ENCODE measurements at places on chromosomes 1 and 21. TPM values are rescaled to one million over a fixed set of nuclear protein-coding genes. Genes with fewer than 3 reads are reported as not detected.

Gene IFNAR1
- 27.0 TPM for total RNA-seq

Gene RSPO1
- total RNA-seq: 0.51 TPM

Gene BARHL2
- total RNA-seq: not detected

Gene CNR2
- not detected for total RNA-seq

Gene VHLL
- total RNA-seq: not detected

Gene SV2A
- 20.3 TPM for total RNA-seq

Gene SMCP
- total RNA-seq: not detected

Gene IVL
- total RNA-seq: 0.11 TPM

Gene LCE2C
- total RNA-seq: not detected

GRCh38 chr21:43602266-43603232 lies 56.7 kb downstream of the HSF2BP start:
- H3K27ac ChIP-seq: peak overlapping the region; percentile 25
- H3K36me3 ChIP-seq: peaks cover 3% of the 10 kb centered on the region
- peaks cover 33% of the 10 kb centered on the region for H3K4me1 ChIP-seq
- H3K4me3 ChIP-seq: no peak overlapping the region
- H3K27me3 ChIP-seq: no peaks in the 10 kb centered on the region

DNA sequence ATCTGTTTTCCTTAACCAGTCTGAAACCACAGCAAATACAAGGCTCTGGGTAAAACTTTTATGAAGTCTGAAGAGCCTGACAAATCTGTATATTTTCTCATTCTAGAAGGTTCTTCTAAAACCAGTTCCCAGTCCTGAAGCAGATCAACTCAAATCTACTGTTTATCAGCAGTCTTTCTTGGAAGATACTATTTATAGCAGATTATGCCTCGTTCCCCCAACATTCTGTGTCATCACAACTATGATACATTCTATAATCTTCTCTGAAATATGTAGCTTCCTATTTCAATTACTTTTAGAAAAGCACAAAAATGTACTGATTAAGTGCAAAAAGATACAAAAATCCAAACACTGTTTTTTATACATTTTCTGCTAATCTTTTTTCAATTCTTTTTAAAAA lies 67.5 kb downstream of the NIBAN1 start:
- H3K36me3 ChIP-seq: no peaks in the 10 kb centered on the region
- no peak overlapping the region for H3K4me3 ChIP-seq
- no peak for DNase-seq
- H3K4me1 ChIP-seq: peaks cover 4% of the 10 kb centered on the region

GRCh38 chr21:33246963-33247362 lies 17.2 kb downstream of the IFNAR2 start:
- peaks cover 55% of the 10 kb centered on the region for H3K36me3 ChIP-seq
- peaks cover 2% of the 10 kb centered on the region for H3K4me1 ChIP-seq
- H3K27ac ChIP-seq: no peak overlapping the region

DNA sequence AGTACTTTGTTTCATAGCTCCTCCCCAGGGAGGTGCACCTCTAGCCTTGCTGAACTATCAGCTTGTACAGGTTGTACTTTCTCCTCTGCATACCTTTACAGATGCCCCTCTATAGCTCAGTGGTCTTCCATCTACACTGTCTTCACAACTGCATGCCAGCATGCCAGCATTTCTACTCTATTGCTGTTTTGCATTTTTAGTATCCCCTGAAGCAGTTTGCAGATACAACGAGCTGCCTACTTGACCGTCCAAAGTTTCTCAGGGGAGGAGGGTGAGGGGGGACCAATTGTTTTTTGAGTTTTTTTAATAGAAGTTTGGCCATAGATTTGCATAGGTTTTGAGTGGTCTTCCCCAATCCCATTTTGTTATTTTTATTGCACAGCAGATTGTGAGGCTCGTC lies 27.6 kb upstream of the CTH start:
- no peaks in the 10 kb centered on the region for H3K4me1 ChIP-seq
- no peak overlapping the region for H3K27ac ChIP-seq
- H3K36me3 ChIP-seq: no peaks in the 10 kb centered on the region

DNA sequence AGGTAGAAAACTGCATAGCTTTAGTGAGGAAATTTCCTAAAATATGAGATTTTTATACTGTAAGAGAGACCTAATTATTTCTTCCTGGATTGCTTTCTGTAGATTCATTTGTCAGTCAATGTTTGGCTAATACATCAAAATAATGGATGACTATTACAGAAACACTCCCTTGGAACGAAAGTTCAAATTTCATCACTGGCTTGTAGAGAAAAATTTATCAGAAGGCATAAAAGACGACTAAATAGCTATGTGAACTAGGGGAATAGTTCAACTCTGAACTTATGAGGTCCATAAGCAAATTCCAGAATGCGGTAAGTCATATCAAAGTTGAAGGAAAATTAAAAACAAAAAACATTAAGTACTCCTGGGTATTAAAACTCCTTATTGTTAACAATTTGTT lies 36.0 kb downstream of the WNT2B start:
- no peak for DNase-seq
- peaks cover 12% of the 10 kb centered on the region for H3K36me3 ChIP-seq
- peak overlapping the region; percentile 85 for H3K27ac ChIP-seq
- H3K4me1 ChIP-seq: peaks cover 33% of the 10 kb centered on the region

DNA sequence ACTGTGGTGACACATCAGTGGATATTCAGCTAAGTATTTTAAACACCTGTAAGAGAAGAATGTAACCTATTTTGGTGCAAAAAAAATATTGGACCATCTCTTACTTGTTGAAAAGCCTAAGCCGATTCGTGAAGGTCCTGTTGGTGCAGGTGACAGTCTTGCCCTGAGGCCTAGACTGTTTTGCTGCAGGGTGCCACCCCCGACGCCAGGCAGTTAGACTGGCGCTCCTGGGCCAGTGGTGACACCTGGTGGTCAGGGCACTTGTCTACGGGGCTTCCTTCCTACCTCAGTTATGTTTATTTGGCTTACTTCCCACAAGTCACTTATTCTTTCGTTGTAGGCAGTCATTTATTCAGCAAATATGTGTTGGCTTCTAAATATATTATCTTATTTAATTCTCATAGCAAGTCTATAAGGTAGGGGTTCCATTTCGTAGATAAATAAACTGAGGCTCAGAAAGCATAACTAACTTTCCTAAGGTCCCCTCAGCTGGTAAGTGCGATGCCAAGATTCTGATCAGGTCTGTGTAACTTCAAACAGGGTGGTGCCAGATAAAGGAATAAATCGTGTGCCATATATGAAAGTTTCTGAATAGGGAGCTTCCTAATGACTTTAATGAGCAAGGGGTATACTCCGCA lies 1.9 kb downstream of the EEIG2 start:
- DNase-seq: peak; percentile 52
- H3K36me3 ChIP-seq: no peaks in the 10 kb centered on the region
- no peak overlapping the region for H3K27ac ChIP-seq
- H3K4me3 ChIP-seq: peak overlapping the region; percentile 5
- H3K27me3 ChIP-seq: no peaks in the 10 kb centered on the region

GRCh38 chr1:24970926-24971875 lies 41.1 kb upstream of the RUNX3 start:
- peaks cover 5% of the 10 kb centered on the region for H3K36me3 ChIP-seq
- no peak overlapping the region for H3K4me3 ChIP-seq
- no peak for DNase-seq
- peak overlapping the region; percentile 55 for H3K27ac ChIP-seq

DNA sequence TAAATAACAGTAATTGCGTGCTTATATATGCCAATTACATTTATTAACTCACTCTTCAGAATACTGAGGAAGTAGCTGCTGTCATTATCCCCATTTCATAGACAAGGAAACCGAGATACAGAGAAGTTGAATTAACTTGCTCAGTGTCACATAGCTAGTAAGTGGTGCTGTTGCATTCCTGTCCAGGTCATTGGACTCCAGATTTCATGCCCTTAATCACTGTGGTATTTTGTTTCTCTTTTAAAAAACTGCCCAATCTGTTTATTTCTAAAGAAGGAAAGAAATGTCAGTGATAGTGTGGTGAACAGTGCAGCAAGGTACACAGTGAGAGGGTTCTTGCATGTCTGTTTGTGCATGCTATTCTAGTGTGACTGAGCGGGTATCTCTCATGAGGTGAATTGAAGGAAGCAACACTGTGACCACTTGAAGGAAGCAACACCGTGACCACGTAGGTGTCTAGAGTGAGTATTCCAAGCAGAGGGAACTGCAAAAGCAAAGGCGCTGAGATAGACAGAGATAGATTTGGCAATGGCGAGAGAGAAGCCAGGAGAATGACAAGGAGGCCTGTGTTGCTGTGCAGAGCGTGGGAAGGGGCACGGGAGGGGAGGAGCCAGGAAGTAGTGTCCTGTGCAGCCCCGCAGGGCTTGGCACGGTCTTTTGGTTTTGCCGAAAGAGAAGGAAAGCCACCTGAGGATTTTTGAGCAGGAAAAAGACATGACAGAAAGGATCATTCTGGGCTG lies 95.9 kb downstream of the CAMTA1 start:
- H3K4me1 ChIP-seq: no peaks in the 10 kb centered on the region
- no peak for DNase-seq
- H3K27me3 ChIP-seq: no peaks in the 10 kb centered on the region
- H3K4me3 ChIP-seq: no peak overlapping the region

DNA sequence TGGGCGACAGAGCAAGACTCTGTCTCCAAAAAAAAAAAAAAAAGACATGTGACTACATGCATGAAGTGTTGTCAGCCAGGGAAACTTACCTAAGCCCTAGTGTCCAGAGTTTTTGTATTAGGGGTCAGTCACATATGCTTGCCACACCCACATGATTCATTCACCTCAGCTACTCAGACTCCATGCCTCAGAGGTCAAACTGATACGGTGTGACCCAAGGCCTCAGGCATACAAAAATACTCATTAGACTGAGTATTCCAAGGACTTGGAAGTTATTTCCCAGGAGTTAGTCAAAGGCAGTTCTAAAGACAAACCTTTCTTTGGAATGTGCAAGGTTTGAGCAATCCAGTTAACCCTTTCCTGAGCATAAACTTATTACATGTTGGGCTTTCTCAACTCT lies 6.3 kb upstream of the TRIM33 start:
- H3K4me3 ChIP-seq: no peak overlapping the region
- H3K27ac ChIP-seq: no peak overlapping the region
- peaks cover 2% of the 10 kb centered on the region for H3K27me3 ChIP-seq
- peaks cover 8% of the 10 kb centered on the region for H3K4me1 ChIP-seq

GRCh38 chr1:76238094-76238628 lies 163.6 kb downstream of the ST6GALNAC3 start:
- no peak overlapping the region for H3K4me3 ChIP-seq
- H3K27me3 ChIP-seq: no peaks in the 10 kb centered on the region
- no peak for DNase-seq
- peak overlapping the region; percentile 89 for H3K27ac ChIP-seq
- peaks cover 36% of the 10 kb centered on the region for H3K4me1 ChIP-seq

GRCh38 chr1:25647863-25648262 lies 31.3 kb downstream of the MAN1C1 start:
- H3K4me3 ChIP-seq: no peak overlapping the region
- H3K4me1 ChIP-seq: peaks cover 2% of the 10 kb centered on the region
- no peaks in the 10 kb centered on the region for H3K36me3 ChIP-seq
- H3K27ac ChIP-seq: no peak overlapping the region

DNA sequence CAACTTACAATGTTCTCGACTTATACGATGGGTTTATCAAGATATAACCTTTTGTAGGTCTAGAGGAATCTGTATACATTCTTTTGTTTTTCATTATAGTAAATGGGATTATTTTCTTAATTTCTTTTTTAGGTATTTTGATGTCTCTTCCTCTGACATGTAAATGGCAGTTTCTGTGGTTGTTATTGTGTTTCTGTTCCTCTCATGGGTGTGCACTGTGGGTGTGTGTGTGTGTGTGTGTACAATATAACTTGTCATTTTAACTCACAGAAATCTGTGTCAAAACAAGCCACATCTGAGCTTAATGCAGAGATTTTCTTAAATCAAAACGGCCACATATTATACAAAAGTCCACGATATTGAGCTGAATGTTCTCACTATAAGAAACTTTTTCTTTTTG lies 1300.8 kb upstream of the B3GALT2 start:
- H3K27ac ChIP-seq: no peak overlapping the region
- no peak overlapping the region for H3K4me3 ChIP-seq
- H3K27me3 ChIP-seq: no peaks in the 10 kb centered on the region

- no peaks in the 10 kb centered on the region for H3K4me1 ChIP-seq
- no peak overlapping the region for H3K4me3 ChIP-seq
- peaks cover 42% of the 10 kb centered on the region for H3K27me3 ChIP-seq
- no peaks in the 10 kb centered on the region for H3K36me3 ChIP-seq
- no peak overlapping the region for H3K27ac ChIP-seq
Measured at GRCh38 chr1:171245458-171246064, 2.7 kb upstream of the FMO1 start.

DNA sequence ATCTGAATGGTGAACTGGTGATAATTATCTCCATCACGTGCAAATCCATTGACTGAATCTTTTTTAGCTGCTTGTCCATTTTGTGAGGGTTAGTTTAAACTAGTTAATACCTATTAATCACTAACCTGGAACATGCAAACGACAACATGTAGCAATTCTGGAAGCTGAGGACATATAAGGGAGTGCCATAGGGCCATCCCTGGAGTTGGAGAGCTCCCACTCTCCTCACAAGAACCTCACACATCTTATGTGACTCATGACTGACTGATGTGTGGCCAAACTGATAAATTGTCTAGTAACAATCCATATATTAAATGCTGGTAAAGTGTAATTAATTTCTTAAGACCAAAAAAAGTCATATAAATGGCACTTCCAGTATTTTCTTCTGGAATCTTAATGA lies 62.9 kb upstream of the HOOK1 start:
- H3K4me1 ChIP-seq: peaks cover 78% of the 10 kb centered on the region
- no peak overlapping the region for H3K27ac ChIP-seq
- no peak for DNase-seq
- no peaks in the 10 kb centered on the region for H3K27me3 ChIP-seq
- H3K4me3 ChIP-seq: no peak overlapping the region

- DNase-seq: no peak
- H3K27me3 ChIP-seq: peaks cover 76% of the 10 kb centered on the region
- no peak overlapping the region for H3K4me3 ChIP-seq
- no peaks in the 10 kb centered on the region for H3K36me3 ChIP-seq
Measured at GRCh38 chr1:118970451-118970850, 17.7 kb downstream of the TBX15 start.

DNA sequence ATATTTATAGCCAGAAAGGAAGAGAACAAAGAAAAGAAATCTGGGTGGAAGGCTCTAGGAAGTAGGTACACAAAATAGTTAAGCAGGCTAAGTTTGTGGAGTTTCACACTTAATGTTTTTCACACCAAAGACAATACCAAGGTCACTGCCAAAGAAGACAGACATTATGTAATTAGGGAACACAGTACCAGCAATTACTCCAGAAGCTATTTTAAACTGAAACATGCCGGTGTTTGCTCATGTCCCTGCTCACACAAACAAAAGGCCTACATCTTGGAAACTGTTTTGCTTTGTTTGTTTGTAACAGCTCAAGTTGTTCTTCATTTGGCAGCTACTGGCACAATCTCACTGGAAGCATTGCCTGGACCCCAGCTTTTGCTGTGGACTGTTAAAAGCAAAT lies 88.5 kb upstream of the DAB1 start:
- H3K4me1 ChIP-seq: no peaks in the 10 kb centered on the region
- no peak for DNase-seq
- no peak overlapping the region for H3K4me3 ChIP-seq
- H3K36me3 ChIP-seq: no peaks in the 10 kb centered on the region
- H3K27ac ChIP-seq: no peak overlapping the region
- H3K27me3 ChIP-seq: peaks cover 13% of the 10 kb centered on the region

Measured in mesothelial cell of epicardium (in vitro differentiated cells).